ENCODE measurements at places on chromosomes 1 and 21.
A peak's percentile ranks its signal among the peaks of the same experiment; 100 is the strongest.

DNA sequence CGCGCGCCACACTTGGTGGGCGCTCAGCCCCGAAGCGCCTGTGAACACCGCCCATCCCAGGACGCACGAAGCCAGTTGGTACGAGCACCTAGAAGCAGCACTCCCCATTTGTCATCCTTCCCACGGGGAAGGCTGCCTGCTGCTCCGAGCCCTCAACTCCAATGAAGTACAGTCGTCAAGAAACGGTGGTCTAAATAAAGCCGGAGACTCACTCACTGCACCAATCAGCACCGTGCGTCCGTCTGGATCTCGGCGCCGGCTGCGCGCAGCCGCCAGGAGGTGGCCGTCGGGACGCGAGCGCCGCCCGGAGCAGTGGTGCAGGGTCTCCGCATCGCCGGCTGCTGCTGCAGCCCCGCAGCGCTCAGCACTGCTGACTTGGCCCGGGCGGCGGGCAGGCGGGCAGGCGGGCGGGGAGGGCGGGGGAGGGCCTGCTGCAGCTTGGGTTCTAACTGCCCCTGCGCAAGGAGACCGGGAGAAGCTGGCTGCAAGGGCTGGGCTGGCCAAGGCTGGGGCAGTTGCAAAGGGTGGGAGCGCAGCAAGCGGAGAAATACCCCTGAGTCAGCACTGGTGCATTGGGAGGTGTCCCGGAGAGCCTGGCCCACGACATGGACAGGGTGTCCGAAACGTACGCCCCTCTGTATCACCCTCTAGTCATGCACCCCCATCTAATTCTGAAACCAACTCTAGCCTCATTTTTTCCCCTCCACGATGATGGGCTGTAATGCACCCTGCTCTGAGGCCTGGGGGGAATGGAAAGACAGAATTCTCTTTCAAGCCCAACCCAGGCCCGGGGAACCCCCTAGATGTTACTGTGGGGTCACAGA lies 35.8 kb upstream of the H6PD start:
- H3K36me3 ChIP-seq, result no peaks in the 10 kb centered on the region
- H3K27me3 ChIP-seq, result no peaks in the 10 kb centered on the region
- H3K4me1 ChIP-seq, result peaks cover 60% of the 10 kb centered on the region
- no peak overlapping the region for H3K4me3 ChIP-seq
- no peak overlapping the region for H3K27ac ChIP-seq

GRCh38 chr1:98660940-98661543 lies 479 bp upstream of the SNX7 start:
- peak overlapping the region; percentile 84 for H3K4me3 ChIP-seq
- H3K27me3 ChIP-seq, result no peaks in the 10 kb centered on the region
- no peaks in the 10 kb centered on the region for H3K36me3 ChIP-seq
- no peak for DNase-seq
- H3K27ac ChIP-seq, result peak overlapping the region; percentile 18

DNA sequence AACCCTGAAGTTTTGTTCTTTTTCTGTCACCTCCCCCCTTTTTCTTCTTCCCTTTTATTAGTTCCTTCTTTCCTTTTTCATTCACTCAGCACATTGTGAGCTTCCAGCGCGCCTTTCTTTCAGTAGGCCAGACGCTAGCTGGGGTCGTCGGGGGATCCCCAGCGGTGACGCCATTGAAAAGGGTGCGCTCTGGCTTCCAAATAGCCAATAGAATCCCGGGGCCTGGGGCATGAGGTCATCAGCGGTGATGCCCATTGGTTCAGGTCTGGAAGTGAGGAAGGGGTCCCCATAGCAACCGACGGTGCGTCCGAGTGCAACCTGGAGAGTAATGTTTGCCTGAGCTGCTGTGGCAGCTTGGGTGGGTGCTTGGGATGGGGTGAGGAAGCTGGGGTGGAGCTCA lies 6.9 kb upstream of the EFNA3 start:
- DNase-seq, result no peak
- H3K27ac ChIP-seq, result no peak overlapping the region
- no peaks in the 10 kb centered on the region for H3K36me3 ChIP-seq
- H3K4me3 ChIP-seq, result no peak overlapping the region

DNA sequence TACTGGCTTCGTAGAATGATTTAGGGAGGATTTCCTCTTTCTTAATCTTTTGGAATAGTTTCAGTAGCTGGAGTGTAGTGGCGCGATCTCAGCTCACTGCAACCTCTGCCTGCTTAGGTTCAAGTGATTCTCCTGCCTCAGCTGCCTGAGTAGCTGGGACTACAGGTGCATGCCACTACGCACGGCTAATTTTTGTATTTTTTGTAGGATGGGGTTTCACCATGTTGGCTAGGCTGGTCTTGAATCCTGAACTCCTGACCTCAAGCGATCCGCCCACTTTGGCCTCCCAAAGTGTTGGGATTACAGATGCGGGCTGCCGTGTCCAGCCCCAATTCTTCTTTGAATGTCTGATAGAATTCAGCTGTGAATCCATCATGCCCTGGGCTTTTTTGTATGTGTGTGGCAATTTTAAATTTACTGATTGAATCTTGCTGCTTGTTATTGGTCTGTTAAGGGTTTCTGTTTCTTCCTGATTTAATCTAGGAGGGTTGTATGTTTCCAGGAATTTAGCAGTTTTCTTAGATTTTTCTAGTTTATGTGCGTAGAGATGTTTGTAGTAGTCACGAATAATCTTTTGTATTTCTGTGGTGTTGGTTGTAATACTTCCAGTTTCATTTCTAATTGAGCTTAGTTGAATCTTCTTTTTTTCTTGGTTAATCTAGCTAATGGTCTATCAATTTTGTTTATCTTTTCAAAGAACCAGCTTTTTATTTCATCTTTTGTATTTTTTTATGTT lies 15.3 kb downstream of the MAN1C1 start:
- H3K4me1 ChIP-seq, result no peaks in the 10 kb centered on the region
- no peaks in the 10 kb centered on the region for H3K36me3 ChIP-seq
- DNase-seq, result no peak
- H3K27ac ChIP-seq, result no peak overlapping the region
- H3K27me3 ChIP-seq, result no peaks in the 10 kb centered on the region
- H3K4me3 ChIP-seq, result no peak overlapping the region

DNA sequence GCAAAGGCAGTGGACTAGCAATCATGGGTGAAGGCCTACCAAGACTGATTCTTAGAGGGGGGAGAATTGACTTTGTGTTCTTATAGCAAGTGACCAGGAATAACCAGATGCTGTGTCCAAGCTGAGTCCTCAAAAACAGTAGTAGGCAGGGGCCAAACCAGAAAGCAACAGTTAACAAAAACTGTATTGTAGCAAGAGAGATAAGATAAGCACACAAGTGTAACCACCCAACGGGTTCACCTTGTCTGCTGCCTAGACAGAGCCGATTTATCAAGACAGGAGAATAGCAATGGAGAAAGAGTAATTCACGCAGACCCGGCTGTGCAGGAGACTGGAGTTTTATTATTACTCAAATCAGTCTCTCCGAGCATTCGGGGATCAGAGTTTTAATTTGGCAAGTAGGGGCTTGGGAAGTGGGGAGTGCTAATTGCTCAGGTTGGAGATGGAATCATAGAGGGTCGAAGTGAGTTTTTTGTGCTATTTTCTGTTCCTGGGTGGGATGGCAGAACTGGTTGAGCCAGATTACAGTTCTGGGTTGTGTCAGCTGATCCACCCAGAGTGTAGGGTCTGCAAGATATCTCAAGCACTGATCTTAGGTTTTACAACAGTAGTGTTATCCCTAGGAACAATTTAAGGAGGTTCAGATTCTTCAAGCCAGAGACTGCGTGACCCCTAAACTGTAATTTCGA lies 8.3 kb upstream of the CSRP1 start:
- H3K27ac ChIP-seq, result no peak overlapping the region
- H3K4me3 ChIP-seq, result no peak overlapping the region
- H3K36me3 ChIP-seq, result no peaks in the 10 kb centered on the region
- DNase-seq, result no peak
- H3K27me3 ChIP-seq, result no peaks in the 10 kb centered on the region

DNA sequence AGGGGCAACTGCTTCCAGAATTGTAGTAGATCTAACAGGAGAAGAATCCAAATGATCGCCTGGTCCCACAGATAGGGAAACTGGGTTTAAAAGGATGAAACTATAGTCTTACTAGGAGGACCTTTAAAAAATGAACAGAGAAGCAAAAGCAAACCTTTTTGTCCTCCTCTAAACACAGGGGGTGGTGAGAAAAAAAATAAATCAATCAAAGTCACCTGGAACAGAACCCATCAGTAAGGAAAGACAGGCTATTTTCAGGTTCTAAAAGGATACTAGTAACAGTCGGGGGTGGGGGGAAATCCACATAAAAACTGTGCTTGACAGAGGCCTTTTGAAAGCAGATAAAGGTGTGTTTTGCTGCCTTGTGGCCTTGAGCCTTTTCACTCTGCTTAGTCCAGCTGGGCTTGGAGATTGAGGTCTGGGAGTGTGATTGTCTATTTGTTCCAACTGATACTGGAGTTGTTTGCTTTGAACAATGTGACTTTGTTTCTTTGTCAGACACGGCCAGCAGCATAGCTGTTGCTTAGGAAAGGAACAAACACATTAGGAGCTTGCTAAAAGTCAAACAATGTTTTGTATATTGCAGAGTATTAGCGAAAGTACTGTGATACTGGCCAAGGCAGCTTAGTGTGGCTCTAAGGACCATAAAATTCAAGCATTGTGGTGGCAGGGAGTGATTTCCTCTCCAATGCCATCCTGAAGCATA lies 141.1 kb upstream of the IRF2BP2 start:
- H3K36me3 ChIP-seq, result no peaks in the 10 kb centered on the region
- H3K27ac ChIP-seq, result no peak overlapping the region
- no peak overlapping the region for H3K4me3 ChIP-seq
- no peaks in the 10 kb centered on the region for H3K27me3 ChIP-seq
- peaks cover 16% of the 10 kb centered on the region for H3K4me1 ChIP-seq

DNA sequence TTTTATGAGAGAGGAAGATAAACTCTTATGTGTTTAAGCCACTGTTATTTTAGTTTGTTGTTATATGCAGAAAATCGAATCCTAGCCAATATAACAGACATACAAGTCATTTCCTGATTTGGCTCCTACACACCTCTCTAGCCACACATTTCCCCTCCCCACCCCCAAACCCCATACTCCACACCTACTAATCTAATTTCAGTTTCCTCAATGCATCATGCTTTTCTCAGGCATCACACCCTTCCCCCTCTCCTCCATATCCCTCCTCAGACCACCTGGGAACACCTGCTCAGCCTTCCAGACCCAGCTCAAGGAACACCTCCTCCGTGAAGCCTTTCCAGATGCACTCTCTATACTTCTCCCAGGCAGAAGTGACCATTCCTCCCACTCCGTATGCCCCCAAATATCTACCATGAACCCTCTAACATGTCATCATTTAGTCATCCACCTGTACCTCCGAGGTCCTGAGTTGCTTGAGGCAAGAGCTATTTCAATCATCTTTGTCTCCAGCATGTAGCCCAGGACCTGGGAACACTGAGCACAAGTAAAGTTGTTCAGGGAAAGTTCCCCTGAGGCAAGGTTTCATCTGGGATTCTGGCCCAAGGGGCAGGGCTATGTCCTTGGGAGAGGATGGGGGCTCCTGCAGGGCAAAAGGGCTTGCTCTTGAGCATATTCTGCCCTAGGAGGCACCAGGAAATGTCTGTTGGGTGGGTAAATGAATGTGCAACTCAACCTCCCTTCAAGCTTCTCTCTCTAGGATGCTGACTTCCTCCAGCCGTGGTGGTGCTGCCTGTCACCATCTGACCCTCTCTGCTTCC lies 126.8 kb downstream of the HIVEP3 start:
- no peaks in the 10 kb centered on the region for H3K36me3 ChIP-seq
- no peaks in the 10 kb centered on the region for H3K4me1 ChIP-seq
- no peak for DNase-seq
- peaks cover 2% of the 10 kb centered on the region for H3K27me3 ChIP-seq
- no peak overlapping the region for H3K27ac ChIP-seq
- H3K4me3 ChIP-seq, result no peak overlapping the region

DNA sequence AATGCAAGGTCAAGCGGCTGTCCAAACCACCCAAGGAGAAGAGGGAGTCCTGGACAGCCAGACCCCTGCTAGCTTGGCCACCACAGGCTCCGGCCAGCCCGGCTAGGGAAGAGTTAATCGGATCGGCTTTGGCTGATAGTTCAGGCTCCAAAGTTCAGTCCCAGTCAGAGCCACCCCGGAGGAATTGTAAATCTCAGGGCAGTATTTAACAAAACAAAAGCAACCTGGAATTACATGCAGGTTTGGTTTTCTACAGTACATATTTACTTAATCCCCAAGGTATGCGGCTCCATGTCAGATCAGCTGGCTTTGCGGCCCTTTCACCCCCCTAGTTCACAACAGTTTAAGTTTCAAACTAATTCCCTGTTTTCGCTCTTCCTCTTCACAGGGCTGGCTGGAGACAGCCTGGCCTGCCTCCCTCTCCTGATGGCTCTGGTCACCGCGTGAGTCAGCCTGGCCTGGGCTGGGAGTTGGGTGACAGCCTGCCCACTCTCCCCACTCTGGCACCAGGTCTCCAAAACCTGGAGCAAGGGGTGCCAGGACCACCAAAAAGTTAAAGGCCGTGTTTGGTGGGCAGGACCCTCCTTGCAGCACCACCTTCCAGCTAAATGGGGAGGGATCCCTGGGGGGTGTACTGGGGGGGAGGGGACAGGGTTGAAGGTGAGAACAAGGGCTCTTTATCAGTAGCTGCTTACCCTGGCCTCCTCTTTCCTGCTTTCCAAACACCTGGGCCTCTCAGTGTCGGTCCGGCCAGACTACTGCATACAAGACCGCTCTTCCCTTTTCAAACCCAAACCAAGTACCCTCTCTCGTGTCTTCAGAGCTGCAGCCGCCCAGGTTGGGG lies 1.9 kb downstream of the DHRS3 start:
- no peak for DNase-seq
- H3K27ac ChIP-seq, result peak overlapping the region; percentile 100
- H3K36me3 ChIP-seq, result no peaks in the 10 kb centered on the region
- peak overlapping the region; percentile 76 for H3K4me3 ChIP-seq
- H3K27me3 ChIP-seq, result no peaks in the 10 kb centered on the region

GRCh38 chr1:231040019-231040799 lies at the start of gene FAM89A:
TSS of gene FAM89A (minus strand) at chr1:231040254. CDS start at chr1:231040211, 43 bp downstream.
- peaks cover 19% of the 10 kb centered on the region for H3K4me1 ChIP-seq
- H3K36me3 ChIP-seq, result no peaks in the 10 kb centered on the region
- H3K27ac ChIP-seq, result peak within 1 kb of the TSS; percentile 33
- H3K27me3 ChIP-seq, result no peaks in the 10 kb centered on the region

- no peaks in the 10 kb centered on the region for H3K27me3 ChIP-seq
- peaks cover 8% of the 10 kb centered on the region for H3K36me3 ChIP-seq
- no peaks in the 10 kb centered on the region for H3K4me1 ChIP-seq
- no peak overlapping the region for H3K4me3 ChIP-seq
- H3K27ac ChIP-seq, result no peak overlapping the region
- no peak for DNase-seq
Observed at GRCh38 chr21:15870819-15871218, 141.0 kb downstream of the USP25 start.

GRCh38 chr1:68495532-68495931 lies 1.4 kb downstream of the DEPDC1 start:
- H3K27ac ChIP-seq, result peak overlapping the region; percentile 91
- no peaks in the 10 kb centered on the region for H3K27me3 ChIP-seq
- peaks cover 12% of the 10 kb centered on the region for H3K4me1 ChIP-seq
- DNase-seq, result no peak
- no peak overlapping the region for H3K4me3 ChIP-seq

GRCh38 chr1:78005755-78006154 lies 1.0 kb downstream of the DNAJB4 start:
- peaks cover 13% of the 10 kb centered on the region for H3K4me1 ChIP-seq
- no peaks in the 10 kb centered on the region for H3K27me3 ChIP-seq
- peak; percentile 21 for DNase-seq
- H3K27ac ChIP-seq, result peak overlapping the region; percentile 99

GRCh38 chr1:207938016-207938415 lies 27.1 kb upstream of the CD34 start:
- no peak overlapping the region for H3K4me3 ChIP-seq
- H3K4me1 ChIP-seq, result no peaks in the 10 kb centered on the region
- H3K27ac ChIP-seq, result no peak overlapping the region
- H3K36me3 ChIP-seq, result no peaks in the 10 kb centered on the region
